Skin of body (tissue), 3 donors: ENCODE measurements at places on chromosomes 5 and 9. TPM values are rescaled to one million over a fixed set of nuclear protein-coding genes. Genes with fewer than 3 reads are reported as not detected.

Gene ZNF366
- 1.1 TPM for total RNA-seq

Gene ACSL6
- total RNA-seq, result 3.7 TPM

DNA sequence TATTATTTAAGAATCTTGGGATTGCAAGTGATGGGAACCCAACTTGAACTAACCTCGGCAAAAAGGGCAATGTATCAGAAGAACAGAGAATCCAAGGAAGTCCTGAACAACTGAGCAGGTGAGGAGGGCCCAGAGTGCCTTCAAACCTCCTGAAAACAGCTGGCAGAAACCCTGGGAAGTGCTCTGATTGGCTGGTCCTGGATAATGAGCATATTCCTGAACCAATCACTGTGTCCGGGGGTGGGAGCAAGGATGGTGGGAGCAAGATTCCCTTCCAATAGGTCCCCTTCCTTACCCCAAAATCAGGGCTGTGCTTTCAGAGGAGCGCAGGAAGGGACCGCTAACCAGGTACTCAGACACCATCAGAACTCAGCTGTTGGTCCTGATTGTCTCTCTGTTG lies 31.9 kb upstream of the TBC1D2 start:
- no peak for DNase-seq

Gene C5orf34
- total RNA-seq, result 5.1 TPM

GRCh38 chr5:172245046-172245445 lies 38.5 kb downstream of the UBTD2 start:
- DNase-seq, result no peak

Gene HSPB3
- total RNA-seq, result 15.3 TPM

GRCh38 chr9:127915325-127915752 lies 1.5 kb downstream of the ST6GALNAC4 start:
- no peak for DNase-seq

- DNase-seq, result peak; percentile 43
These were observed 29.8 kb upstream of the HMCN2 start for GRCh38 chr9:130235558-130236435.

Gene SPATA31C1
- not detected for total RNA-seq

- DNase-seq, result no peak
These were observed 25.1 kb upstream of the SHISAL2B start for GRCh38 chr5:64665243-64665642.

- no peak for DNase-seq
These were observed 59.5 kb downstream of the EBF1 start for GRCh38 chr5:159040181-159040580.

Gene KCNV2
- not detected for total RNA-seq

Gene GPRIN1
- 4.8 TPM for total RNA-seq

Gene PCYOX1L
- total RNA-seq, result 6.5 TPM

DNA sequence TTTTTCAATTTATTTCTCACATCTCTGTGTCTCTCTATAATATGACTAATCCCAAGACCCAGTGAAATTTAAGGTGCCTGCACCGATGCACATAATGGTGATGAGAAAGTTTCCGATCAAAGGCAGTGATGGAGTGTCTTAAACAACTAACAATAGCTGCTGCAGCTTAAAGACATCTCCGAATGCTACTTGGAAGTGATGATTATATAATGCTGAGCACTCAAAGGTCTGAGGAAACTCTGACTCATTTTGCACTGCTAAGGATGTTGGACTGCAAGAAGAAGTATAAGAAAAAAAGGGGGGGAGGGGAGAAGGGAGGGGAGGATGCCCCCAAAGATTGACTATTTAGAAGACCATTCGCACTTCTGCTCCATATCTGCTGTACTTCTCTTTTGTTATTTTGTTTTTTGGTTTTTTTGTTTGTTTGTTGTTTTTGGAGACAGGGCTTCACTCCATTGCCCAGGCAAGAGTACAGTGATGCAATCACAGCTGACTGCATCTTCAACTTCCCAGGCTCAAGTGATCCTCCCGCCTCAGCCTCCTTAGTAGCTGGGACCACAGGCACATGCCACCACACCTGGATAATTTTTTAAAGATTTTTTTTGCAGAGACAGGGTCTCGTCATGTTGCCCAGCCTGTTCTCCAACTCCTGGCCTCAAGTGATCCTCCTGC lies 192.2 kb downstream of the HSD17B3 start:
- DNase-seq, result no peak

DNA sequence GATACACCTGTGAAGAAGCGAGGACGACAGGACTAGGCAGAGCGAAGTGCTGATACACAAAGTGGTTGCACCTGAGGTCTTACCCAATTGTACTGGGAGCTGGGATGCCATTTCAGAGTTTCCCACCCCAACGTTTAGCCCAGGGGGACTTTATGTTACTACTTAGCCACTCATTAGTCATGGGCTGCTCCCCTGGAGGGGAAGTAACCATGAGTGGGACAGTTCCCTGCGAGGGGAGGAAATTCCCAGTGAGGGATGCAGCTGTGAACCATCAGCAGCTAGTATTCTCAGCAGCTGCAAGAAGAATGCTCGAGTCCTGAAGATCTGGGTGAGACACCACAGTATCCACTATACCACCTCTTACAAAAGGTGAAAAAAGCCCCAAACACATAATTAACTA lies 93.7 kb upstream of the ACTBL2 start:
- no peak for DNase-seq

Gene COMMD10
- 49.5 TPM for total RNA-seq
